Transverse colon (tissue), 4 donors: ENCODE measurements at places on chromosomes 3 and 15. TPM values are rescaled to one million over a fixed set of nuclear protein-coding genes. Genes with fewer than 3 reads are reported as not detected.

GRCh38 chr3:13208706-13209633 lies 135.7 kb upstream of the IQSEC1 start:
- no peaks in the 10 kb centered on the region for H3K36me3 ChIP-seq
- no peak for DNase-seq
- H3K4me3 ChIP-seq, result no peak overlapping the region
- H3K4me1 ChIP-seq, result no peaks in the 10 kb centered on the region
- peaks cover 13% of the 10 kb centered on the region for H3K27me3 ChIP-seq
- H3K27ac ChIP-seq, result no peak overlapping the region

GRCh38 chr3:193564012-193564411 lies 9.3 kb upstream of the ATP13A4 start:
- H3K27ac ChIP-seq, result no peak overlapping the region
- H3K27me3 ChIP-seq, result no peaks in the 10 kb centered on the region
- H3K4me3 ChIP-seq, result no peak overlapping the region
- H3K36me3 ChIP-seq, result no peaks in the 10 kb centered on the region
- peak; percentile 50 for DNase-seq

- DNase-seq, result no peak
- no peaks in the 10 kb centered on the region for H3K4me1 ChIP-seq
- no peak overlapping the region for H3K4me3 ChIP-seq
- H3K27ac ChIP-seq, result no peak overlapping the region
Observed at GRCh38 chr3:7574435-7574834, 713.5 kb downstream of the GRM7 start.

GRCh38 chr3:159127021-159127392 lies 325.2 kb downstream of the MFSD1 start:
- H3K36me3 ChIP-seq, result no peaks in the 10 kb centered on the region
- no peaks in the 10 kb centered on the region for H3K27me3 ChIP-seq
- no peak for DNase-seq
- H3K4me3 ChIP-seq, result no peak overlapping the region
- H3K27ac ChIP-seq, result no peak overlapping the region

- no peak for DNase-seq
- no peaks in the 10 kb centered on the region for H3K4me1 ChIP-seq
- no peaks in the 10 kb centered on the region for H3K27me3 ChIP-seq
- H3K27ac ChIP-seq, result no peak overlapping the region
- H3K36me3 ChIP-seq, result no peaks in the 10 kb centered on the region
Observed at GRCh38 chr3:118810499-118811035, 224.1 kb downstream of the IGSF11 start.

DNA sequence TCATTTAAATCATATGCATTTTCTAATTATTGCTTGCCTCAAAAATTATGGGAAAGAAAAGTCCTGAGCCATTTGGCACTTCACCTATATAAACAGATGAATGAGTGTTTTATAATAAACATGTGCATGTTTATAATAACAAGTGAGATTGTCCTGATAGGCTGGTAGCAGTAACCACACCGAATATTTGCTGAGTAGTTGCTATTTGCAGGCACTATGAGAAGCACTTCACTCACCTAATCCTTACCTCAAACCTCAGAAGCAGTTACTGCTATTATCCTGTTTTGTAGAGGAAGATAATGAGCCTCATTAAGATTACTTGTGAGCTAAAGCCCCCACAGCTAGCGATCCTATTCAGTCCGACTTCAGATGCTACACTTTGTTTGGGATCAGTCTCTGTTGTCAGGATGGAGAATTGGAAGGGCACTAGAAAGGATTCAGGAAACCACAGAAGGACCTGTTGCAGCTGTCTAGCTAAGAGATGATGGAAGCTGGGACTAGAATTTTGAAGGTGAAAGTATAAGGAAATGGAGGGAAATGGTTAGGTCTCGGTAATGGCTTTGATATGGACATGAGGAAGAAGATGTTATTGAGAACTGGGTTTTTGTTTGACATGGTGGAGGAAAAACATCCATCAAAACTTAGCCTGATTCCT lies 28.4 kb upstream of the MAGI1 start:
- no peak overlapping the region for H3K27ac ChIP-seq
- DNase-seq, result no peak
- H3K27me3 ChIP-seq, result no peaks in the 10 kb centered on the region
- no peaks in the 10 kb centered on the region for H3K4me1 ChIP-seq
- H3K36me3 ChIP-seq, result no peaks in the 10 kb centered on the region
- H3K4me3 ChIP-seq, result no peak overlapping the region

DNA sequence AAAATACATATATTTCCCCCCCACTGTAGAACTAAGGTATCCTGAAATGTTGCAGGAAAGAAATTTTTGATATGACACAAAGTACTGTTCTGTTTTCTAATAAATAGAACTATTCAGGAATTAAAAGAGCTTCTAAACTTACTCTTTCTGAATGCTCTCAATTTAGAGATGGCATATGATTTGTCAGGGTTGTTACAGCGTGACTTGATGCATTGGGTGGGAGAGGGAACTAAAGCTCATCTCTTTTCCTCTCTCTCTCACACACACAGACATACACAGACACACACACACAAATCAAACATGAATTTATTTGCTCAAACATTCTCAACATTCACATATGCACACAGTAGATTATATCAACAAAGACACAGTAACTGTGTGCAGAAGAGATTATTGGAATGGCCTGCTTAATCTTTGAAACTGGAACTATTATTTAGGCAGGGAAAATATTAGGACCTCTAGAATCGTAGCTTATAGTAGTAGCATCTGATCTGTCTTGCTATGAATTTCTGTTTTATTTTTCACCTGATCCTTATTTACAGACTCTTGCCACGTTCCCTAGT lies 807.4 kb upstream of the GBE1 start:
- no peaks in the 10 kb centered on the region for H3K36me3 ChIP-seq
- no peak for DNase-seq
- no peaks in the 10 kb centered on the region for H3K4me1 ChIP-seq

GRCh38 chr3:178443634-178444033 lies 92.6 kb upstream of the KCNMB2 start:
- H3K27me3 ChIP-seq, result no peaks in the 10 kb centered on the region
- no peaks in the 10 kb centered on the region for H3K4me1 ChIP-seq
- no peak overlapping the region for H3K4me3 ChIP-seq
- H3K36me3 ChIP-seq, result no peaks in the 10 kb centered on the region

- peak; percentile 71 for DNase-seq
- peaks cover 10% of the 10 kb centered on the region for H3K4me1 ChIP-seq
Observed at GRCh38 chr3:4712109-4712508, 219.0 kb downstream of the ITPR1 start.

SLC22A14 gene
- total RNA-seq, result not detected
